HCT116 (cell line): ENCODE measurements at places on chromosomes 7 and 10.

DNA sequence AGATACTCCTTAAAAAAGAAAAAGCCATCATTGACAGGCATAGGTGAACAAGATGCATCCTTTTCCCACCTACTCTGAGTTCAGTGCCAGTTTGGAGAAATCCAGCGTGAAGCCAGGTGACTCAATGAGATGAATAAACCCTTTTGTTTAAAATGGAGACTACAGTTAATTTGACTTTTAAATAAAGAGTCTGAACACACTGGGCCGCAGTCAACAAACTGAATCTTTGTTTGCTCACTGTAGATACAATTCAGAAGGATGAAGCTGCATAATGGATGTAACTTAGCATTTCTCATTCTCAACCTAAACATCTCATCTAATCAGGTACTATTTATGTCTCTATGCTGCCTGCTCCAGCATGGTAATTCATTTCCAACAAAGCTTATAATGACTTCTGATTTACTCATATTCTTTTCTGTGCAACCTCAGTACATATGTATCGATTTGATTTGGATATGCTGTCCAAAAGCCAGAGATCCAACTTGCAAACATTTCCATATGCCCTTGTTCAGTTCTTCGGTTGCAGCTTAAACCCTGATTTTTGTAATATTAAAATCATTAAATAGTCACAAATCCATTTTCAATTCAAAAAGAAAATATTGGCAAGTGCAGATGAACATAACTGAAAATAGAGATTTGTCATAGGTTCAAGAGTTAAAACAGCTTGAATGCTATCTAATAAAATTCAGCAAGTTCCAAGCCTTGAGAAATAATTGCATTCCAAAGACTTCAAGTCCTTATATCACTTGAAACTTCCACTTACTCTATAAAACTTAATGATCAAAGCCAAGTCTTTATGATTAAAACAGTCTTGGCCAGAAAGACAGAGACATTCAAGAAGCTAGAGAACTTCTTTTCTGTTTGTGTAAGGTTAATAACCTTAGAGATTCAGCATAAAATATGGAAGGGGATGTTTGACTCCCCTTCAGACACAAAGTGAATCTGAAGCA, 67.8 kb downstream of the CPVL start:
- DNase-seq = no peak

DNA sequence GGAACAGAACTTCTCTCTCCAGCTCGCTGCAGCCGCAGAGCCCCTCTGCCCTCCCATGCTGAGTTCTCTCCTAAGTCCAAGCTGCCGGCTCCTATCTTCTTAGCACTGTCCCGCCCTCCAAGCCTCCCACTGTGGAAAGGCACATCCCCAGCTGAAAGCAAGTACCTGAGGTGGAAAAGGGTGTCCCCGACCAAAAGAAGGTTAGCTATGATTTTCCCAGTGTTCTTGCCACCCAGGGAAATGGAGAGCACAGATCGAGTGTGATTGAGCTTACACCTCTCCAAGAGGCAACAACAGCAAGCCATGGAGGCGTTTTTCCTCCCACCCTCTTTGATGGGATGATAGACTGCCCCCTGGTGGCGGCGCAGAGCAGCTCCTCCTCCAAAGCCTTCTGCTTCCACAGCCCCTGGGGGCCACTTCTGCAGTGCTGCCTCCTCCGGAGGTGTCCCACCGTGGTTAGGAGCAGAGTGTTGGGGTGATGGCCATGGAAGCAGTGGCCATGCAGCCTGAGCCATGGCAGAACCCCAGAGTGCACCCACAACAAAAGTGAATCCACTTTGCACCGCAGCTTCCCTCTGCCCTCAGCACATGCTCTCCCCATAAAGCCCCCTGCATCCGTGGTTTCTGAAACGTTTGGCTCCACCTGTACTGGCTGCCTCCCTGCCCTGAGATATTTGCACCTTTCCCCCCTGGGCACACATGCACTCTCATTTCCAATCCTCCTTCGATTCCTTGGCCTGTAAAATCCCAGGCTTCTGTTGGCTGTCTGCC, 143.1 kb upstream of the STK17A start:
- peak; percentile 38 for DNase-seq

- DNase-seq = no peak
Observed at GRCh38 chr10:31622978-31623377, 304.0 kb downstream of the ZEB1 start.

DNA sequence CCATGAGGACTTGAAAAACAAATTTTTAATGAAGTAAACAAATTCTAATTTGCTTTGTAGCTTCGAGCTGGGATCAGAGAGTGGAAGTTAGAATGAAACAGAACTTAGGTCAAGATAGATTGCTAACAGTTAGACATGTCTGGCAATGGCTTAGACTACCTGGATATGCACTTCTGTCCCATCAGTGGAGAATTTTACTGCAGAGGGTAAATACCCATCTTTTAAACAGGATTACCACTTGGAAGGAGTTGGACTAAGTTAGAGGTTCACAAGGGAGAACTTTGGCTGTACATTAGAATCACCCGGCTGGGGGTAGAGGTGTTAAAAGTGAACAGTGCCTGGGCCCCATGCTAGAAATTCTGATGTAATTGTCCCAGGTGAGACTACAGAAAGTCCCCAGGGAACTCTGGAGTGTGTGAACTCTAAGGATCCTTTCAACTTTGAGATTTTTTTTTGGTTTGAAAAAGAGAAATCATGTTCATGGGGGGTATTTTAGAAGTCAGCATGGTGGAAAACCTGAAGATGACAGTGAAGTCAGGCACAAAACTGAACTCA, 35.5 kb downstream of the ENTPD1 start:
- no peak for DNase-seq

DNA sequence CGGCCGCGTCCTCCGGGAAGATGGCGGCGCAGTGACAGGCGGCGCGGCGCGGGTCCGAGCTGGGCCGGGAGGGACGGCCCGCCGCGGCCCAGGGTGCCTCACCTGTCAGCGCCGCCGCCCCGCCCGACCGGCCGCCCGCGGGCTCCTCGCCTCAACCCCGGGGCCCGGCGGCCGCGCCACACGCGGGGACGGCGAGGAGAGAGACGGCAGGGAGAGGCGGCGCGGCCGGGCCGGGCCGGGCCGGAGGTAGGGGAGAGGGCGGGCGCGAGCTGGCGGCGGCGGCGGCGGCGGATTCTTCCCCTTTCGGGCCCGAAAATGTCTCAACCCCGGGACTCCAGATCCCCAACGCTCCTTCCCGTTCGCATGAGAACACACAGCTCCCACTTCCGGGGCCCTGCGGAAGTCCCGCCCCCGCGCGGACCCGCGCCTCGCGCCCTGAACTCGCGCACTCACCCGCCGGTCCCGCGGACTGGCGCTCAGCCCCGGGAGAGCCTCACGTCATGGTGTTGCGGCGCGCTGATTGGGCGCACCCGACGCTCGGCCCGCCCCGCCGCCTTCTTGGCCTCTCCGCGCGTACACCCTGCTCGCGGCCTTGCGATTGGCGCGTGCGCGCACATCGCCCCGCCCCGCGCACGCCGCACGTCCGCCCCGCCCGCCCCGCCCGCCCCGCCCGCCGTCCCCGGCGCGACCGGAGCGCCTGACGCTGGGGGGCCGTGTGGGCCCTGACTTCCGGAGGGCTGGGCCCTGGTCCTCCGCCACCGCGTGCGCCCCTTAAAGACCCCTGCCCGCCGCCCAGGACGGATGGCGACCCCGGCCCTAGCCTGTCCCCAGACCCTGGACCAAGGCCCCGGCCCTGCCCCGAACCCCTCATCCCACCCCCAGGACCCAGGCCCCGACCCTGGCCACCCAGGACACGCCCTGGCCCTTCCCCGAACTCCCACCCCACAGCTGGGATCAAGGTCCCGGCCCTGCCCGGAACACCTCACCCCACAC, at the start of gene LARP4B:
TSS of gene LARP4B (minus strand) at position 380 of the 993 bp plus-strand sequence. CDS start 45,984 bp downstream, outside the sequence.
- DNase-seq = peak; percentile 91

DNA sequence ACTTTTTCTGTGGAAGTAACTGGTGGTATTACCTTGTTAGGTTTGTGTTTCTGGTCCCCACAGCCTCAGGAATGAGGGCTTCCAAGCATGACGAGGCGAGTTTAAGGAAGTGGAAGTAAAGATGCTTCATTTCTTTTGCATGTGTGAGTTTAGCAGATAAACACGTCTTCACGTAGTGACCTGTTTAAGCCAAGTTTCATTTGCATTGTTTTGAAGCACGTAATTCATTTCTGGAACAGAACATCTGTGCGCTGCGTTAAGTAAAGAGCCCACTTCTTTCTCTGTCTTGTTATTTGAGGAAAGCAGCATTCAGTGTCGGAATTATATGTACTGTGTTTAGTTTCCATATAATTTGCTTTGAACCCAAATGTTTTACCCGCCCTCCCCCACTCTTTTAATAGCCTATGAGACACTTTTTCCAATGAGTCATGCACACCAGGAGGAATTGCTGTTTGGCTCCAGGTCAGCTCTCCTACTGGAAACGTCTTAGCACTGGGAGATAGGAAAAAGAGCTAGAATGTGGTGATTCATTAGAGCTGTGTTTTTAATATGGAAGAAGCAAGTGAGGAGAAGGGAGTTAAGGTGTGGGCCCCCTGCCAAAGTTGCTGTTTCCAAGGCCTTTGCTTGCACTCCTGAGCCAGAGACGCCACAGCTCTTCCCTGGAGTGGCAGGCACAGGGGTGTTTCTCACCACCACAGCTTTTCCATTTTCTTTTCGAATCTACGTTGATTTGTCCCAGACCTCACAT, 36.7 kb downstream of the BTBD16 start:
- DNase-seq = peak; percentile 97

DNA sequence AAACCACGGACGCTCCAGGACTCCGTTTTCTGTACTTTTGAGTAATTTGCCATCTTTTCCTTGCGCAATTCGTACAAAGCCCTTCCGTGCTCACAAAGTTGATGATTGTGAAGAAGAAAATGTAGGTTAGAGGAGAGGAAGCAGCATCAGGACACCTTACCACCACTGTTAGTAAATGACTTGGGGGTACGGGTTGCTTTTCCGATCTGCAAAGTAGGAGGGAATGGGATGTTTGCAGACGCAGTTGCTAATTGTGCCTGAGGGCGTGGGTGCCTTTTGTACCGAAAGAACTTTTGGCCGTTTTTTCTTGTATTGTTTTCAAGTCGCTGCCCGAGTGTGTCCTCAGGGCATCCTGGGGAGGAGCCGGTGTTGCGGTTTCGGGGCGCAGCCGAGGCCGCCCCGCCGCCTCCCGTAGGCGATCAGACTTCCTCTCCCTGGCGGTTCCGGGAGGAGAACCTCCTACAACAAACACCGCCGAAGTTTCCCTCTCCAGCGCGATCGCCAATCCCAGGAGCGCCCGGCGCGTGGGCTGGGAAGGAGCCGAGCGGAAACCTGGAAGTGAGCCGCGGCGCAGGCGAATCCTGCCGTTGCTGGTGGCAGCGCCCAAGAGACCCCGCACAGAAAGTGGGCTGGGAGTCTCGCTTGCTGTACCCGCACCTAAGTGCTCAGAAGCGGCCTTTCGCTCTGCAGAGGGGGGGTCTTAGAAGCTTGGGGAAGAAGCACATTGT, 1.0 kb downstream of the PRR15 start:
- DNase-seq = no peak

DNA sequence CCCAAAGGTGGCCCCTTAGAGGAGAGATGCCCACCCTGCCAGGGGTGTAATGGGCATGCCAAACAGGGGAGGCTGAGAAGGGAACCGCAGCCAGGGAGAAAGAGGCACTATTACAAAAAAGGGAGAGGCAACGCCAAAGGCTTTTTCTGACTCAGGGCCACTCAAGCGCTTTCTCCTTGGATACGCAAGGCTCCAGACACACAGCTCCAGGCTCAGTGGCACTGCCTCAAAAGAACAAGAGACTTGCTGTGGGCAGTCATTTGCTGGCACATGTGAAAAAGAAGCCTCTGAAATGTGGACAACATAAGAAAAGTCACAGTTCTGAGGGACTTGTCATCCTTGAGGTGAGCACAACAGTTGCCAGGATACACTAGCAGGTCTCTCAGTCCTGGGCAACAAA, 128.4 kb downstream of the DGKI start:
- DNase-seq = no peak

GRCh38 chr10:85193796-85194195, 865.4 kb downstream of the CCSER2 start:
- no peak for DNase-seq

DNA sequence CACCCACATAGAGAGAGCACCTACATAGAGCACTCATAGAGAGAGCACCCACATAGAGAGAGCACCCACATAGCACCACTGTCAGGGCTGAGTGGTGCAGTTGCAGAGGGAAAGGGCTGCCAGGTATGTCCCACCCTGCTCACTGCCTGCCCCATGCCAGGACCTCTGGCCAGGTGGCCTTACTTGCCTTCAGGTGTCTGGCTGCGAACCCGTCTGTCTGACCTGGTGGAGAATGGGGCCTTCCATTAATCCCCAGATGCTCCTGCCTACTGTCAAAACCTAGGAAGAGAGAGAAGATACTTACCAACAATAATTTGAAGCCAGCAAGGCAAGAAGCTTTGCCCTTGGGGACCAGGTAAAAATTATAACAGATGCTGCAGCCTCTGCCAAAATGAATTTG, 51.1 kb downstream of the INSIG1 start:
- DNase-seq = no peak

DNA sequence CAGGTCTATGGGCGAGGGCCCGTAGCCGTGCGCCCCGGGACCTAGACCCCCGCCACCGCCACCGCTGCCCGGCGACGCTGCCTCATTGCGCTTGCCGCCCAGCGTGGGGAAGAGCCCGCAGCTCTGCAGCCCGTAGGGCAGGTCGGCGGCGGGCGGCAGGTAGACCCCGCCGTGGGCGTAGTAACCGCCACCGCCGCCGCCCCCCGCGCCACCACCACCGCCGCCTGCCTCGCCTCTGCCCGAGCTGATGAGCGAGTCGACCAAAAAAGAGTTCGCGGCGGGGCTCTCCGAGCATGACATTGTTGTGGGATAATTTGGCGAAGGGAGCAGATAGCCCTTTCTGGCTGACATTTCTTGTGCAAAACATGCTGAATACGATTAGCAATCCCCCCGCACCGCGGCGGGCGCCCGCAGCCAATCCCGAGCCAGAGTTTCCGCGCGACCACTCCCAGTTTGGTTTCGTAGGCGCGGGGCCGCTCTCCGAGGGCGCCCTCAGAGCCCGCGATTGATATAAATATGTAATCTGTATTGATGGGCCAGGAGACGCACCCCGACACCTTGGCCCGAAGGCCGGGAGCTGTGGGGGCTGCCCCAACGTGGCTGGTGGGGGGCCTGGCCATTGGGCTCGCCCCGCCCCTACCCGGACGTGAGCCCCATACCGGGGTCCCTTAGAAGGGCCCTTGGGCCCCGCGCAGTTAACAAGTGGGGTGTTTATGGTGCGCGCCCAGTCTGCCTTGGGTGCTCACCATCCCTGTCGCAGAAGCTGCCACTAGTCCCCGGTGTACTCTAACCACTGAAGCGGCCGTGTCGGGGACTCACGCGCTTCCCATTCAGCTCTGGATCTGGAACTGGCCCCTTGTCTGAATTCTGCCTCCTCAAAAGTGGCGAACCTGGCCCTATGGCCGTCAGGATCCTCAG, at the start of gene HOXA10:
TSS of gene HOXA10 (minus strand) at position 365 of the 918 bp plus-strand sequence. CDS start at position 351, 14 bp downstream.
- DNase-seq = no peak

DNA sequence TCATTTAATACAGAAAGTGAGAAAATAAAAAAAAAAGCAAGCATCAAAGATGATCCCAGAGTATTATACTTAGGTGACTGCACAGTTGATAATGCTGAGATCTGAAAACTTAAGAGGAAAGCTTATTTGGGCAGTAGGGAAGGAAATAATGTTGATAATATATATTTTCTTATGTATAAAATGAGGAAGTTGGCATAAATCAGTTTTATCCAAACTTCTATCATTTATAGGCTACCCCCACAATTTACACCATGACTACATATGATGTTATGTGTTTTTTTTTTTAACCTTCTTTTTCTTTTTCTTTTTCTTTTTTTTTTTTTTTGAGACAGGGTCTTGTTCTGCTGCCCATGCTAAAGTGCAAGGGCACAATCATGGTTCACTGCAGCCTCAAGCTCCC, 108.2 kb upstream of the PLXDC2 start:
- no peak for DNase-seq

GRCh38 chr10:3193751-3194150, 21.2 kb upstream of the PITRM1 start:
- no peak for DNase-seq
